Daoy (cell line): ENCODE measurements at places on chromosomes 6 and 20. TPM values are rescaled to one million over a fixed set of nuclear protein-coding genes. Genes with fewer than 3 reads are reported as not detected.

The INSM1 gene
- total RNA-seq: not detected in 2 replicates

The RIPOR2 gene
- total RNA-seq: 0.06 and 2.3 TPM in 2 replicates

The DNAH8 gene
- total RNA-seq: under 0.01 TPM in 1 of 2 replicates, not detected in the other

The MPIG6B gene
- not detected in 2 replicates for total RNA-seq

The ERGIC3 gene
- 172 and 178 TPM in 2 replicates for total RNA-seq

The NKAIN4 gene
- 10.6 and 12.9 TPM in 2 replicates for total RNA-seq

The ELMO2 gene
- 13.4 and 24.5 TPM in 2 replicates for total RNA-seq

The C20orf144 gene
- total RNA-seq: not detected in 2 replicates
